SW 1271 (cell line): ENCODE measurements at places on chromosomes 4 and X.

DNA sequence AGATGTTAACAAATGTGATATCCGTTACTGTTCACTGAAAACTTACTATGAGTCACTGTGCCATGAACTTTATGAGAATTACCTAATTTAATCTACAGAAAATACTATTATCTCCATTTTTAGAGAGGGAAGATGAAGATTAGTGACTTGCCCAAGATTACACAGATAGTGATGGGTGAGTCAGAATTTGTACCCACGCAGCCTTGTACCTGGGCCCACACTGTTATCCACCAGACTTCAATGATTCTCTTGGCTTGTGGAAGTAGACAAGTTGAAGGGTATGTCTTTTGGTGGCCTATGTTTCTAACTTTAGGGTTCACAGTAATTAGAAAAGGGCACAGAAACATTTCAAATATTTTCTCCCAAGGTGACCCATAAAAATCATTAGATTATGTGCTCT is 472.5 kb upstream of the NR3C2 start:
- no peak for DNase-seq

GRCh38 chr4:101274888-101275752 is 72.2 kb downstream of the PPP3CA start:
- DNase-seq = no peak

GRCh38 chrX:54452920-54453319 is 12.7 kb downstream of the TSR2 start:
- DNase-seq = no peak

GRCh38 chrX:39772057-39772832 is 325.5 kb downstream of the BCOR start:
- no peak for DNase-seq

DNA sequence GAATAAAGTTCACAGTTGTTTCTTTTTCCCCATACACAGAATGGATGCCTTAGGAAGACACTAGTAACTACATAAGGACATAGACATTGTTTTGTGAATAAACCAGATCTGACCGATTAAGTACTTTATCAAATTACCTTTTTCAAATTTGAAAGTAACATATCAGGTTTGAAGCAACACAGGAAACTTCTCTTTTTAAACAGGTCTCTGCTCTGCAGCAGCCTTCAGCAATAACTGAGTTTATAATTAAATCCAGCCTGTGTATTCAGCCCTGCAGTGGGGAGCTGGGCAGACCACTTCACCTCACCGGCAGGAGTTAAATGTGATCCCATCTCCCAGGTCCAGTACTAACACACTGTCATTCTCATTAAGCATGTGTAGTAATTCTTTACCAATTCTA is 68.3 kb upstream of the ATOH1 start:
- DNase-seq = no peak
